ENCODE measurements at places on chromosomes 7 and 10.

DNA sequence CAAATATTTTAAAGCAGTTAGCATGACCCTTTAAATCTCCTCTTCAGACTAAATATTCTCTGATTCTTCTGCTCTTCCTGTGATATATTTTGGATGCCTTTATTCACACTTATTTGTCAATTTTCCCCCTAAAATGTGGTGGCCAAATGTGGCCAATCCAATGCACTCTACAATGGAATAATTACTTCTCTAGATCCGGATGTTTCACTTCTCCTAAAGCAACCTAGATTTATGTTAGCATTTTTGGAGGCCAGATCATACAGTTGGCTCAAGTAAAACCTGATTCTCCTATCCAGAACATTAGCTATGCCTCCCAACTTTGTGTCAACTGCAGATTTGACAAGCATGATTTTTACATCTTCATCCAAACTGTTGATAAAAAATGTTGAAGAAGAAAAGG lies 153.7 kb downstream of the CREB5 start:
- DNase-seq = no peak

DNA sequence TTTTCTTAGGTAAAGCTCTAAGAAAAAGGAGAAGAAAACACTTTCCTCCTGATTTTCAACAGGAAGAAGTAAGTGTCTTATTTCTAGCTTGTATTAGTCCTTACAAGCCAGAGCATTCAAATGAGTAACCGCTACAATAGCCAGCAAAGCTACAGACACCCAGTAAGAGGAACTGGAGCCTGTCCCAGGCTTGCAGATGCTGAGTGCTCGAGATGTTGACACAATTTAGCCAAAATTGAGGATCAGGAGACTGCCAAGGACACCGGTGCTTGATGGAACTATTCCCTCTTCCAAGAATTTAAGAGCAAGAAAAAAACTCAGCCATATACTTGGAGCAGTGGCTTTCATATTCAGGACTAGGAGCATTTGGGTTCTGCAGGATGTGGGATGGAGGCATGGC lies 149.3 kb upstream of the DPP6 start:
- no peak for DNase-seq

- no peak for DNase-seq
Observed at GRCh38 chr10:132208462-132209050, 21.8 kb downstream of the DPYSL4 start.

- no peak for DNase-seq
Observed at GRCh38 chr10:28669227-28670173, 7.8 kb upstream of the BAMBI start.

GRCh38 chr10:113753020-113753692 lies 1.7 kb downstream of the PLEKHS1 start:
- no peak for DNase-seq

- no peak for DNase-seq
Observed at GRCh38 chr7:91767820-91768219, 112.7 kb downstream of the MTERF1 start.

- no peak for DNase-seq
Observed at GRCh38 chr7:145718129-145718528, 398.5 kb upstream of the CNTNAP2 start.

GRCh38 chr7:151863386-151864079 lies 13.4 kb downstream of the PRKAG2 start:
- DNase-seq = no peak

DNA sequence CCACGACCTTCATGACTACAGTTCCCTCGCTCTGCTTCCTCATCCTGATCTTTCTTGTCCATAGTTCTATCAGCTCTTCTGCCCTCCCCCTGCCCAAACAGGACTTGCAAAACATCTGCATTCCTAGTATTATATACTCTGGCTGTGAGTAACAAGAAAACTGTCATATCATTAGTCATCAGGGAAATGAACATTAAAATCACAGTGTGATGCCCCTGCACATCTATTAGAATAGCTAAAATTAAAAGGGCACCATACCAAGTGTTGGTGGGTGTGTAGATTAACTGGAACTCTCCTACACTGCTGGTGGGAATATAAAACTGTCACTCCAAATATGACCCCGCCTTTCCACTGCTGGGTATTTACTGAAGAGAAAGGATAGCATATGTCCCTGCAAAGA lies 141.8 kb downstream of the C7orf25 start:
- no peak for DNase-seq

DNA sequence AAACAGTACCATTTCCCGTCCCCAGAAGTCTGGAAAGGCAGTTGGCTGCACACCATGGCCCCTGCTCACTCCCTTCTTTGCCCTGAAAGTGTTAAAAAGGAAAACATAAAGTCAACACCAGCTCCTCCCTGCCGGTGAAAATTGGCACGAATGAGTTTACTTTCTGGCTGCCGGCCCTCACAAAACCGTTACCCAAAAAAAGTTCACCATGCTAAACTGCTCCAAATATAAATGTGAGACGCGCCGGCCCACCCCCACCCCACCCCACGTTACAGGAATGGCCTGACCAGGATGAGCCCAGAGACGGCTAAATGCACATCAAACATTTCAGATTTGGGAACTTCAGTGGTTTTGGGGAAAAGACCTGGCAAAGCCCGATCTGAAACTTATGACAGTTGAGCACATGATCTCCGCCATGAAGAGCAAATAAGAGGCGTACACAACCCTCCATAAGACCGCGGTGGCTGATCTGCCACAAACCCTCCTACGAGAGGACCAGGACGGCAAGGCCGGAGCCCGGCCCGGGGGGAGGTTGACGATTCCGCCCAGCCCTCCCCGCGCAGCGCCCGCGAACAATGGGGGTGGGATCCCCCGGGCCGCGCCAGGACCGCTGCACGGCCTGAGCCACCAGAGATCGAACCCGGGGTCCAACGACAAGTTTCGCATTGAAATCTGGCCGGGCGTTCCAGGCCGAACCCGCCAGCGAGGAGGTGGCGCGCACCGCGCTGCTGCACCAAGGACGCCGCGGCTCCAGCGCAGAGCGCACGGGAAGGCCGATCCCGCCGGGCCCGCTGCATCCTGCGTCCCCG lies 952 bp downstream of the DIP2C start:
- no peak for DNase-seq

GRCh38 chr10:47450442-47450841 lies 33.5 kb downstream of the ANXA8 start:
- DNase-seq = no peak

DNA sequence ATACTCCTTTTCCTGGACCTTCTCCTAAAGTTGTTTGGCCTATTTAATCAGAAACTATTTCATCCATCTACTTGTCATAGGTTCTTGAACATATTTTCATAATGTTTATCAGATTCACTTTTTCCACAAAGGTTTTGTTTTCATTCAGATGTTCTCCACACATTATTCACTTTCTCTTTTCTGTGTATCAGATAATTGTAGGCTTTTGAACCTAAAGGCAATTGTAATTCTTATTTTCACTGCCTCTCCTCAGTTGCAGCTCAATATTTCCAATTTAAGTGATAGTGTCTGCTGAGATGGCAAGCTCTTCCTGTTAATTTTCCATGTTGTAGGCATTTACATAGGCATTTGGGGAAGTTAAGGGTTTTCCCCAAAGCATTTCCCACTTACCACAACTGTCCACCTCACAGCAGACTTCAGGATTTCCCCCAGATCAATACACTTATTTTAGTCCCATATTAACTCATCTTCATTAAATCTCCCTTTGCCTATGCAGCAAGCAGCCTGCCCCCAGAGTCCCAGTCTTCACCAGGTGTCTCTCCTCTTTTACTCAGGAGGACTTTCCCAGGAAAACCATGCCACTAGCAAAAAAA lies 12.3 kb upstream of the IKZF1 start:
- DNase-seq = no peak

DNA sequence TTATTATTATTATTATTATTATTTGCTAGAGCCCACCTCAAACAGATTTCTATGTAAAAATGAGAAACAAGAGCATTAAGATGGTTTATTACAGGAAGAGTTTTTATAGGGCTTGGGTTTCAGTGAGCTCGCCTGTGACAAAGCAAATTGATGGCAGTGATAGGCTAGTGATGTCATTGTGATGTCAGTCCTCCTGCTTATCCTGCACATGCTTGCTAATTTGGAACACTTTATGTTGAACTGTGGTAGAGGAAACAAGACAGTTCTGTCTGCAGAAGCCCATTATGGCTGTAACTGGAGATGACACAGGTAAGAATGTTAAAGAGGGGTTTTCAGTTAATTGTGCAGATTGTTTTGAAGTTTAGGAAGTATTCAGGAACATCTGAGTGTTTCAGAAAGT lies 68.3 kb downstream of the CREM start:
- no peak for DNase-seq

All from stimulated activated naive CD4-positive, alpha-beta T cell (primary cell).